Activated CD8-positive, alpha-beta memory T cell treated with anti-CD3 and anti-CD28 coated beads, Interleukin-2, amount 50 U/mL, for 48 hours (primary cell): ENCODE measurements at places on chromosomes 7 and 10.

DNA sequence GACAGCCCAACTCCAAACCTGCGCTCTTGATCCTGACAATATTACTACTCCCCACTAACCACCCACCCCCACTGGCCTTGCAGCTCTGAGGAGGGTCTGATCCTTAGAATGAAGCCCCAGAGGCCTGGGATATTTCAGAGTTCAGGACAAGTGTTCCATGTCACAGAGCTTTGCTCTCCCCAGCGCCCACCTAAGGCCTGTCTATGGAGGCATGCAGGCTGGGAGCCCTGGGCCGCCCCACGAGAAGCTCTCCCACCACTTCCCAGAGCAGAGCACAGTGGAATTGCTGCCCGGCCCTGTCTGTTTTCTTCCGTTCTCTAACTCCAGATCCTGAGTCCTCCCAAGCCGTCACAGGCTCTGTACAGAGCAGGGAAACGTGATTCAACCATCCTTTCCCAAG, 74.6 kb downstream of the COL13A1 start:
- no peak for DNase-seq

- DNase-seq, result no peak
These were observed 254.0 kb downstream of the KCND2 start for GRCh38 chr7:120526902-120527509.

DNA sequence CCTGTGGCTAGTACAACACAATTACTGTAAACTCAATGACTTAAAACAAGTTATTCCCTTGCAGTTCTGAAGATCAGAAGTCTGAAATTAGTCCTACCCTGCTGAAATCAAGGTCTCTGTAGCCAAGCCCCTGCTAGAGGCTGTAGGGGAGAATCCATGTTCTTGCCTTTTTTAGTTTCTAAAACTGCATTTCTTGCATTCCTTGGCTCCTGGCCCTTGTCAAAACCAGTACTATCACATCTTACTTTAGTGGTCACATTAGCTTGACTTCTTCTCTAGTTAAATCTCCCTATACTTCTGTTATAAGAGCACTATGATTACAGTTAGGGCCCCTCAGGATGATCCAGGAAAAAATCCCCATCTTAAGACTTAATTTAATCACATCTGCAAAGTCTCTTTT, 567.0 kb downstream of the GFRA1 start:
- no peak for DNase-seq

- DNase-seq, result no peak
These were observed 74.2 kb downstream of the ARMC3 start for GRCh38 chr10:23001901-23002516.

GRCh38 chr7:148927123-148928045, 43.3 kb upstream of the EZH2 start:
- DNase-seq, result peak; percentile 44
